ENCODE measurements at places on chromosomes 2 and 18. TPM values are rescaled to one million over a fixed set of nuclear protein-coding genes. Genes with fewer than 3 reads are reported as not detected.

Gene CROCC2
- not detected for total RNA-seq

Gene SLC66A3
- total RNA-seq, result 27.8 TPM

GRCh38 chr2:72394541-72395070 is 246.9 kb upstream of the CYP26B1 start:
- H3K4me1 ChIP-seq, result no peaks in the 10 kb centered on the region
- no peak overlapping the region for H3K4me3 ChIP-seq
- H3K27ac ChIP-seq, result no peak overlapping the region
- no peaks in the 10 kb centered on the region for H3K27me3 ChIP-seq
- H3K36me3 ChIP-seq, result no peaks in the 10 kb centered on the region
- no peak for DNase-seq

- H3K4me3 ChIP-seq, result no peak overlapping the region
- no peak for DNase-seq
- H3K4me1 ChIP-seq, result peaks cover 15% of the 10 kb centered on the region
- H3K36me3 ChIP-seq, result peaks cover 11% of the 10 kb centered on the region
These were observed 17.0 kb downstream of the TTLL4 start for GRCh38 chr2:218727502-218728165.

DNA sequence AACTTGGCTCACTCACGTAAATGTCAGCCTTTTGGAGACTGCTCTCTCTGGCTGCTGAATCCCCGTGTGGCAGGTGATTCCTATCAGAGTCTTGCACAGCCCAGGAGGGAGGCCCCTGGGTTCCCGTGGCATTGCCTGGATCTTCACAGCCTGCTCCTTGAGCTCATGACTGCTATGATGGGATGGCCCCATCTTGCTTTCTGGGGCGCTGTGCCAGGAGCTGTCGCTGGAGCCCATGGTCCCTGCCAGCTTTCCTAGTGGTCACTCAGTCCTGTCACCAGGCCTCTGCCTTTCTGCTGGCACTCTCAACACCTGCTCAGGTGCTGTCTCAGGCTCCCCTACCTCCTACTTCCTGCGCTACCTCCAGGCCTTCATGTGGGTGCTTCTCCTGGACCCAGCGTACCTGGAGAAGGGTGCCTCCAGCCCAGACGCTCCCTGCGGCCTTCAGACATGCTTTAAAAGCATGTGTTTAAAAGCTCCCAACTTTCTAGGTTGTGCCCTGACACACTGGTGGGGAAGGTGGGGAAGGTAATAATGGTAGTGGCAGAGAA is 110.1 kb downstream of the MCFD2 start:
- no peak for DNase-seq
- H3K27me3 ChIP-seq, result no peaks in the 10 kb centered on the region
- H3K4me1 ChIP-seq, result no peaks in the 10 kb centered on the region
- H3K4me3 ChIP-seq, result no peak overlapping the region
- no peaks in the 10 kb centered on the region for H3K36me3 ChIP-seq
- no peak overlapping the region for H3K27ac ChIP-seq

DNA sequence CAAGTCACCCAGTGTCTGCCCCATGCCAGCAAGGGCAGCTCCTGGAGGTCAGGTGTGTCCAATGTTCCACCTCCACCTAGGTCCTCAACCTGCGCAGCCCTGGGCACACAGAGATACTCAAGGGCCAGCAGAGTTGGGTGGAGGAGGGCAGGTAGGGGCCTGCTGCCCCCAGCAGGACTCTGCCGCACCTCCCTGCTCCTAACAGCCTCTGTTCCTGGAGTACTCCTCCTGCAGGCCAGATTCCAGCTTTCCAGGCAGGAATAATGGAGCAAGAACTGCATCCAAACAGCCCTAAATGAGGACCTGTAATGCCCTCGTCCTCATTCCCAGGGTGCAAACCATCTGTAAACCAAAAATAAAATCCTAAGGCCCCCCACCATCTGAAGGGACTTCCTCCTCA is 44.4 kb upstream of the ACAA2 start:
- H3K27ac ChIP-seq, result no peak overlapping the region
- DNase-seq, result no peak
- no peaks in the 10 kb centered on the region for H3K27me3 ChIP-seq
- peaks cover 21% of the 10 kb centered on the region for H3K4me1 ChIP-seq
- H3K36me3 ChIP-seq, result peaks cover 19% of the 10 kb centered on the region

DNA sequence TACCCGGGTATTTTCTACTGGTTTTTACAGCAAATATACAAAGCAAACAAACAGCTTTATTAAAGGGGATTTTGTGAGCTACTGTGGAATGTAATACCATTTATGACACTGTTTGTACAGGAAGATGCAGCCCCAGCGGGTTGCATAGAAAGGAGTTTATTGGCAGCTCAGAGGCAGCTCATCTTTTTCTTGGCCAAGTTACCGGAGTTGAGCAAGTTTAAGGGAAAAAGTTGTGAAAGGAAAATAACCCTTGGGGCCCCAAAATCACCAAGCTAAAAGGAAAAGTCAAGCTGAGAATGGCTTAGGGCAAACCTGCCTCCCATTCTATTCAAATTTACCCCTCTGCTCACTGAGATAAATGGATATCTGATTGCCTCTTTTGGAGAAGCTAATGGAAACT is 60.8 kb downstream of the MOB4 start:
- no peaks in the 10 kb centered on the region for H3K27me3 ChIP-seq
- H3K4me3 ChIP-seq, result no peak overlapping the region
- no peak for DNase-seq
- peak overlapping the region; percentile 17 for H3K27ac ChIP-seq
- H3K4me1 ChIP-seq, result no peaks in the 10 kb centered on the region
- H3K36me3 ChIP-seq, result no peaks in the 10 kb centered on the region

- no peaks in the 10 kb centered on the region for H3K27me3 ChIP-seq
- H3K36me3 ChIP-seq, result no peaks in the 10 kb centered on the region
- H3K4me3 ChIP-seq, result no peak overlapping the region
- no peaks in the 10 kb centered on the region for H3K4me1 ChIP-seq
These were observed 76.9 kb downstream of the NRXN1 start for GRCh38 chr2:50955081-50955480.

DNA sequence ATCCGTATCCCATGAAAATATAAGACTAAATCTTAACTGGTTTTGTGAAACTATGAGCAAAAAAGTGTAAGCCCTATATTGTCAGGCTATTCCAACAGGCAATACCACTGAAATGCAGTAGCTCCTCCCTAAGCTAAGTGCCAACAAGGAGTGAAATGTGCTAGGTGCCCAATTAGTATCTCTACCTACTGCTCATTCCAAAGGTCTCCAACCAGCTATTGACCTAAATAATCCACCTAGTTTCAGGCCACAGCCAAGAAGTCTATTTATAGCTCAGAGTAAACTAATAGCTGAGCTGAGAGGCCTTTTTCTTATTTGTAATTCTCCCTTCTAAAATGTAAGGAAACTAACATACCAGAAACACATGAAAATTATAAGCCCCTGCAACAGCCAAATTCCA is 482.2 kb downstream of the DCC start:
- H3K4me1 ChIP-seq, result no peaks in the 10 kb centered on the region
- no peaks in the 10 kb centered on the region for H3K27me3 ChIP-seq
- H3K4me3 ChIP-seq, result no peak overlapping the region
- H3K27ac ChIP-seq, result no peak overlapping the region

All from esophagus squamous epithelium (tissue), 5 donors.